ENCODE measurements at places on chromosomes 4 and X. TPM values are rescaled to one million over a fixed set of nuclear protein-coding genes. Genes with fewer than 3 reads are reported as not detected.

Gene SLC16A2
- total RNA-seq = 34.5 TPM

Gene RNF175
- total RNA-seq = not detected

Gene ATP1B4
- not detected for total RNA-seq

Gene ADH1C
- not detected for total RNA-seq

Gene NKRF
- 25.5 TPM for total RNA-seq

Gene UGT2B17
- not detected for total RNA-seq

Gene FAM156B
- total RNA-seq = 13.0 TPM

Gene CT47A7
- not detected for total RNA-seq

Gene GLOD5
- total RNA-seq = not detected

Gene GAGE12H
- not detected for total RNA-seq

Gene RAB40AL
- 0.44 TPM for total RNA-seq

Gene RBM46
- not detected for total RNA-seq

Gene NPY1R
- total RNA-seq = not detected

Gene NLGN4X
- total RNA-seq = not detected

Gene SLIT2
- total RNA-seq = 0.28 TPM

Gene CRMP1
- 0.28 TPM for total RNA-seq

Gene LAP3
- 51.4 TPM for total RNA-seq

Gene PDGFC
- 14.5 TPM for total RNA-seq

Gene SSX1
- total RNA-seq = 0.13 TPM

Gene TLR3
- 0.41 TPM for total RNA-seq

Gene TRIM75
- not detected for total RNA-seq

Gene MAOB
- total RNA-seq = not detected

Gene SH2D1A
- 0.21 TPM for total RNA-seq

Gene AMBN
- not detected for total RNA-seq

Gene CDK16
- 134 TPM for total RNA-seq

Gene XIAP
- total RNA-seq = 73.7 TPM

Gene PNMA3
- total RNA-seq = 0.41 TPM

Gene ADGRG4
- total RNA-seq = not detected

Gene PUDP
- 14.2 TPM for total RNA-seq

Gene HAUS7
- 59.9 TPM for total RNA-seq

Gene SASH3
- total RNA-seq = 0.33 TPM

Gene ITM2A
- total RNA-seq = 0.49 TPM

Gene HHIP
- total RNA-seq = 0.08 TPM

Gene COL4A6
- total RNA-seq = 0.28 TPM

Gene CPE
- total RNA-seq = 0.92 TPM

Gene CDKL5
- total RNA-seq = 1.2 TPM

Gene VCX3B
- not detected for total RNA-seq

Gene ARX
- total RNA-seq = 0.15 TPM

Gene FTSJ1
- 43.1 TPM for total RNA-seq

Gene PARM1
- 0.21 TPM for total RNA-seq

Gene HAUS3
- total RNA-seq = 11.2 TPM

Gene DOK7
- total RNA-seq = 2.4 TPM

Gene SPINK2
- not detected for total RNA-seq

Gene TMPRSS11B
- not detected for total RNA-seq

Gene TMEM175
- total RNA-seq = 21.8 TPM

Gene TLR10
- total RNA-seq = 0.05 TPM

Gene PROM1
- total RNA-seq = 0.18 TPM

Gene DGAT2L6
- total RNA-seq = not detected

Gene CSAG1
- total RNA-seq = not detected

Gene EGFL6
- total RNA-seq = not detected

Gene TCEANC
- total RNA-seq = 0.92 TPM

Gene RHOXF2
- total RNA-seq = not detected

Gene EMCN
- not detected for total RNA-seq
